ENCODE measurements at places on chromosomes 16 and 17.

DNA sequence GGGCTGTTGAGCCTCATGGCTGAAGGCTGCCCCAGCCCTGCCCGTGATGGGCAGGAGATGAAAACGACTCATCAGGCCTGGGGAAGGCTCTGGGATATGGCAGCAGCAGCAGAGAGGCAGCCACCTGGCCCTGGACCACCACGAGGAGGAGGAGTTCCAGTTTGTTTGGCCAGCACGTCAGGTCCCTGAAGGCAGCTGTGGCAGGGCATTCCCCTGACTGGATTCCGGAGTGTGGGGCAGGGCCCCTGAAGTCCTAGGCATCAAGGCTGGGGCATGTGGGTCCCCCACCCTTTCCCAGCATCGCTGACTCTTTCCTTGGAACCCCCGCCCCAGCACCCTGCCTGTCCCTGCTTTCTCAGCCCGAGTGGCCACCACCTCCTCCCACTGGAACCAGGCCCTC lies 197.4 kb downstream of the ZNF423 start:
- no peak for DNase-seq

- DNase-seq, result no peak
These were observed 181.5 kb downstream of the ZNF423 start for GRCh38 chr16:49674351-49674851.

- no peak for DNase-seq
These were observed 4.5 kb upstream of the SLC5A11 start for GRCh38 chr16:24841291-24841690.

GRCh38 chr17:64278614-64279013 lies 15.6 kb upstream of the TEX2 start:
- DNase-seq, result no peak

DNA sequence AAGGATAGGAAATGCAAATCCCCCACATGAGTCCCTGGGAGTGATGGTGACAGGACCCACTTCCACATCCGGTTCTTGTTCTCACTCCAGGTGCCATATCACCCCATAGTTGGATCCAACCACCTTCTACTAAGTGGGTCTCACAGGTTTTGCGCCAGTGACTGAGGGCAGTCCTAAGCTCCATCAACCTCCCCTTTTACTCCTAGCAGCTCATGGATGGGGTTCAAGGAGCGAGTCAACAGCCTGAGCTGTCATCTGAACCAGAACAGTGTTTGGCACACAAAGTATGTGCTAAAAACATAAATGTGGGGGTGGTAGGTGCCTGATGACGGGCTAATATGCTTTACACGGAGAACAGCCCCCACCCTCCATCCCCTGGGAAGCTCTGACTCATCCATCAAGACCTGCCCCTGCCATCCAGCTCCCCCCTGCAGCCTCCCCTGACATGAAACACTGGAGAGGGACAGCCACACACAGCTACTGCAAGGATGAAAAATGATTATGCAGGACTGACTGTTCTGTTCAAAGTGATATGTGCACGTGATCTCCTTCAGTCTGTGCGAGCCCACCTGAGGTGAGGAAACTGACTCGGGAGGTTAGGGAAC lies 143.2 kb upstream of the CDH5 start:
- DNase-seq, result no peak

DNA sequence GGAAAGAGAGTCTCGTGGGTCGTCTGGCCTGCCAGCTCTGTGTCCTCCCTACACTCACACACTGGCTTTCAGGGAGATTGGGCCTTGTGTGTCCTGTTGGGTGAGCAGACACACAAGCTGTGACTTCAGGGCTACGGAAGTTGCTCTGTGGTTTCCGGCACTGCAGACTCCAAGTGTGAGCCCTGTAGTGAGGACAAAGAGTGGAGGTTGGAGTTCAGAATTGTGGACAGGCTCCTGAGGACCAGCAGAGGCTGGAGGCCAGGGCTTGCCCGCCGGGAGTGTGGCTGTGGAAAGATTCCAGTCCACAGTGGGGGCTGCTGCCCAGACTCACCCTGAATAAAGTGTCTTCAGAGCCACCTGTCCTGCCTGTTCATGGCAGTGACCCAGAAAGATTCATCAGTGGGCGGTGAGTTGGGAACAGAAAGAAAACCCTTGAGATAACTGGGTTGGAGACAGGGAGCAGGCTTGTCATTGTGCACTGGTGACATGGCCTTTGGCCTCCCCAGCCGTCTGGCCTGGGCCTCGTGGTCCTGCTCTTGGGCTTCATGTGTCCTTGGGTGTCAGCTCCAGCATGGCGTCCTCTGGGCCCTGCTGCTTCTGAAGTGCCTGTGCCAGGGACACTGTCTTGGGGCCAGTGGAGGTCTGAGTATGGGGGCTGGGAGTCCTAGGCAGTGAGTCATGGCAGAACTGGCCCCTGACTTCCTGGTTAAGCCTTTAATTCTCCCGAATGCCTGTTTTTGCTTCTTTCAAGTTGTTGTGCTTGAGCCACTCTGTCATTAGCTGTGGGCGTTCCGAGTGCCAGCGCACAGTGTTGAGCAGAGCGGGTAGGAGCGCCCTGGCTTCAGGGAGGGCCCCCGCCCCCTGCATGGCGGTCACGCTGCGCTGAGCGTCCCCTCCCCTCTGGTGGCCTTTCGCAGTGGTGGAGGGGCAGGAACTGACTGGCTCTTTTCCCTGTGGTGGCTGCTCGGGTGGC lies 19.9 kb upstream of the ZNF750 start:
- DNase-seq, result no peak

DNA sequence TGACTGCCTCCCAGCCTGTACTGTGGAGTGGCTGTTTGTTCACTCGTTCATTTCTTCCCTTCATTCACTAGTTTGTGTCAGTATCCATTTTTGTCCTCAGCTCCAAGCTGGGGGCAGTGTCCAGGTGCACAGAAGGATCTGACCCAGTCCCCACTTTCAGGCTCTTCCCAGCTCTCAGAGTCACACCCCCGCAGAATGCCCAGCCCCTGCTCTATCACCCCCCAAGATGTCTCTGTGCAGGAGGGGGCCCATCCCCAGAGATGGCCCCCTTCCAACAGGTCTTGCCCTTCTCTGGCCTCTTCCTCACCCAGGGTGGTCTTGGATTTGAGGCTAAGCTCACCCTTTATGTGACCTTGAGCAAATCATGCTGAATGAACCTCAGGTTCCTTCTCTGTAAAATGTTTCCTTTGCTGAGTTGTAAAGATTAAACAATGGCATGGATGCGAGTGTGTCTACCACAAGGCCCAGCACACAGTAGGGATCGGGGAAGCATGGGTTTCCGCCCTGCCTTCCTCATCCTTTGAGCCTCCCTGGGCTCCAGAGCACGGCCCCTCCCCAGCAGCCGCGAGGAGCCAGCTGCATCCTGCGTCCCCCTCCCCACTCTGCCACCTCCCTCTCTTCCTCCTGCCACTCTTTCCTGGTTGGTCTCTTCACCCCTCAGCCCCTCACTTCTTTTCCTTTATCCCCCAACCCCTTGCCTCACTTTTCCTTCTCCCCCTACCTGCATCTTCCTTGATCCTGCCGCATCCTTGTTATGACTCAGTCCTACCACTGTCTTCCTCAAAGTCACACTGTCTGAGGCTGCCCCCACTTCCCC lies 2.8 kb downstream of the FBXL19 start:
- no peak for DNase-seq

- no peak for DNase-seq
These were observed 13.6 kb upstream of the CCL8 start for GRCh38 chr17:34305606-34306005.

DNA sequence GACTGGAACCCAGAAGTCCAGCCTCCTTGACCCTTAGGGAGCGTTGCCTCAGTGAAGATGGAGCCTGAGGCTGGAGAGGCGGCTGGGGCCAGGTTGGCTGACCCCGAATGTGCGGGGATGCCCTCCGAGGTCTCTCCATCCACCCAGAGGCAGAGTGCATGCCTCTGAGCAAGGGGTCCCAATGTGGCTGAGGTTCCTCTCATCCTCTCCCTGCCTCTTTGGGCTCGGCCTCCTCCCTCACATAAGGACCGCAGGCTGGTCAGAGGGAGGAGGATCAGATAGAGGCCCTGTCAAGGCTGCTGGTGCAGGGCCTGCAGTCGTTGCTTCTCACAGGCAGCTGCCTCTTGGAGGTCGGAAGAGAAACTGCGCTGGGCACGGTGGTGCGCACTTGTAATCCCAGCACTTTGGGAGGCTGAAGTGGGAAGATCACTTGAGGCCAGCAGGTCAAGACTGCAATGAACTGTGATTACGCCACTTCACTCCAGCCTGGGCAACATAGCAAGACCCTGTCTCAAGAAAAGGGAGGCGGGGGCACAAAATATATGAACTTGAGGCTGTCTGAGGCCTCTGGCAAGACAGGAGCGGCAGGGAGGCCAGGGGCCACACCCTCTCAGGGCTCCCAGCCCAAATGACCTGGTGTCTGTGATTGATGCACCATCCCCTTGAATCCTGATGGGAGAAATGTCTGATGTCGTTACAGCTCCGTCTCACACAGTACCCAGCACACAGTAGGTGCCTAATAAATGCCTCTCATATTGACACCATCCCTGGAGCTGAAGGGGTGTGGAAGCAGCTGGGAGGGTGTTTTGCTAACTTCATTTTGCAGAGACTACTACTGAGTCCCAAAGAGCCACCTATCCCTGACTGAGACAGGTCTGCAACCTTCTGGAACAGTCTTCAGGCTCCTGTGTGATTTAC lies 220.1 kb upstream of the GSE1 start:
- no peak for DNase-seq

GRCh38 chr17:78416791-78417530 lies 38.5 kb downstream of the PGS1 start:
- DNase-seq, result no peak

DNA sequence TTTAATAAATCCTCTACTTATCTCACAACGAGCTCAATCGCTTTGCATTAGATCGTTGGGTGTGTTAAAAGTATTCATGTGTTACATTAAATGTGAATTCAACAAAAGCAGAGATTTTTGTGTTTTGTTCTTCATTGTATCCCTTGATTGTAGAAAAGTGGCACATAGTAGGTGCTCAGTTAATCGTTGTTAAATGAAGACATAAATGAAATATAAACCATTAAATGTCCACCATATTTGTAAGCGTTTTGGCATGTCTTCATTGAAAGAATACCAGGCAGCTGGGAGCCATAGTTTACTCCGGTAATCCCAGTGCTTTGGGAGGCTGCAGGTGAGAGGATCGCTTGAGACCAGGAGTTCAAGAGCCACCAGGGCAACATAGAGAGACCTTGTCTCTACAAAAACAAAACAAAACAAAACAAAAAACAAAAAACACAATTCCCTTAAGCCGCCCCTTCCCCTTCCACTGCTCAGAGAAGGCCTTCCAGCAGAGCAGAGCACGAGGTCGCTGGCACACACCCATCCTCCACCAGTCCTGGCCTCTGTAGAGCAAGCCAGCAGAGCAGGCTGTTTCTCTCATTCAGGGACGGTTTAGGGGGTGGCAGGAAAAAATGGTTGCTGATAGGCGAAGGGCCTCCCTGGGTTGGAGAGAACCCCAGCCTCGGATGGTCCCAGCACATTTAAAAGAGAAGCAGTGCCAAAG lies 673 bp upstream of the CHD9 start:
- DNase-seq, result no peak

DNA sequence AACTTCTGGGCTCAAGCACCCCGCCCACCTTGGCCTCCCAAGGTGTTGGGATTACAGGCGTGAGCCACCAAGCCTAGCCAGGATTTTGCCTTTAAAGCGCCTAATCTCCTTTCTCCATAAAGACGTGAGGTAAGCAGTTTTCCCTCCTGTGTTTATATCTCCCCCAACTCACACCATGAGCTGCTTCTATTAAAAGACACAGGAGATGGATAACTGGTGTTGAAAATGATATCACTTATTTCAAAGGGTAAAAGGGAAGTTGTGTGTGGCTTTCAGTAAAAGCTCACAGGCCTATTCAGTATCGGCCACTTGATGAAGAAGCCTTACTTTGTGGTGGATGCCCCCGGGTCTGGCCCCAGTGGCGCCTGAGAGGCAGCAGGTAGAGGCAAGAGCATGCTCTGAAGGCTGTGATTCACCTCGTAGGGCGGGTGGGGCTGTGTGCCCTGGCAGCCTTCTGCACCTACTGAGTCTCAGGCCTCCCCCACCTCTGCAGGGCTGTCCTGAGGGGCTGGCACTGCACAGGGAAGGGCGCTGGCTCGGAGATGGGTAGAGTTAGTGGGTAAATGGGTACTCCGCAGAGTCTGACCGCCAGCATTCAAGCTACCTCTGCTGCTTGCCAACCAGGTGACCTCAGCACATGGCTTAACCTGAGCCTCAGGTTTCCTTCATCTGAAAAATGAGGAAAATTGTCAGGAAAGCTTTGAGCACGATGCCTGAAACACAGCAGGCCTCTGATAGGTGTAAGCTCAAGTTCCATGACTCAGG lies 146.8 kb downstream of the CLEC16A start:
- DNase-seq, result no peak

DNA sequence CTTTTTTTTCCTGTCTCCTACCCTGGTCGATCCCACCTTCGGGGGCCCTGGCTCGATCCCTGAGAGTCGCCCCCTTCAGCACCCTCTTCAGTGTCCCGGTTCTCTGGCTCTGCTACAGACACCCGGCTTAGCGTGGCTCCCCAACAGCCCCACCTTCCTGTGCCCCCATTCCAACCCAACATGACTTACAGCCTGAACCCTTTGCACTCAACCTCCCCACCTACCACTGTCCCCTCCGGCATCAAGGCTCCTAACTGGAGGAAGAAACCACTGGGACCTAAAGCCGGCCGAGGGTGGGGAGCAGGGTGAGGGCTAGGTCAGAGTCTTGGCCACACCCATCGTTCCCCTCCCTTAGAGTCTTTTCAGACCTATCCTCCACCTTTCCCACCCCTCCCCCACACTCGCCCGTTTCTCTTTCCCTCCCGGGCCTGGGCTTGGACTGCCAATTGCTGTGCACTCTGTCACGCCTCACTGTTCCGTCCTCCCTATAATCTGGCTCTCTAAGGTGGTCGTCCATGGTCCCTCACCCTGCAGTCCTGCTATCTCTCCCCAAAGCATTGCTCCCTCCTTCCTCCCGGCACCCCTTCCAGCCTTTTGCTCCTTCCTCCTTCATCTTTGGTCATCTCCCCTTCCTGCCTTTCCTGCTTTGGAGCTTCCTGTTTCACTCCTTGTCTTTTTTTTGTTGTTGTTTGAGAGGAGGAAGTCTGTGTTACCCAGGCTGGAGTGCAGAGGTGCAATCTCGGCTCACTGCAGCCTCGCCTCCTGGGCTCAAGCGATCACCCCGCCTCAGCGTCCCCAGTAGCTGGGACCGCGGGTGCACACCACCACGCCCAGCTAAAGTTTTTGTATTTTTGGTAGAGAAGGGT lies 890 bp upstream of the CLDN7 start:
- no peak for DNase-seq

- DNase-seq, result no peak
These were observed 96.9 kb upstream of the CHMP6 start for GRCh38 chr17:80894726-80895125.
